ENCODE measurements at places on chromosomes 4 and X. TPM values are rescaled to one million over a fixed set of nuclear protein-coding genes. Genes with fewer than 3 reads are reported as not detected.

Gene RHOXF1
- not detected for total RNA-seq

Gene TCP11X2
- total RNA-seq: not detected

Gene KLB
- total RNA-seq: under 0.01 TPM

Gene PAPSS1
- total RNA-seq: 19.8 TPM

Gene RENBP
- total RNA-seq: 35.9 TPM

Gene PASD1
- total RNA-seq: not detected

Gene OTUD4
- 16.6 TPM for total RNA-seq

Gene GLOD5
- not detected for total RNA-seq

Gene CCDC160
- total RNA-seq: not detected

Gene ZBED1
- 46.4 TPM for total RNA-seq

Gene SH3D19
- total RNA-seq: 36.3 TPM

Gene ZRSR2
- 2.2 TPM for total RNA-seq

Gene RPL39
- total RNA-seq: 2,831 TPM

Gene TMEM31
- not detected for total RNA-seq

Gene SLC9A7
- total RNA-seq: 9.3 TPM
